ENCODE measurements at places on chromosomes 2 and 18.

DNA sequence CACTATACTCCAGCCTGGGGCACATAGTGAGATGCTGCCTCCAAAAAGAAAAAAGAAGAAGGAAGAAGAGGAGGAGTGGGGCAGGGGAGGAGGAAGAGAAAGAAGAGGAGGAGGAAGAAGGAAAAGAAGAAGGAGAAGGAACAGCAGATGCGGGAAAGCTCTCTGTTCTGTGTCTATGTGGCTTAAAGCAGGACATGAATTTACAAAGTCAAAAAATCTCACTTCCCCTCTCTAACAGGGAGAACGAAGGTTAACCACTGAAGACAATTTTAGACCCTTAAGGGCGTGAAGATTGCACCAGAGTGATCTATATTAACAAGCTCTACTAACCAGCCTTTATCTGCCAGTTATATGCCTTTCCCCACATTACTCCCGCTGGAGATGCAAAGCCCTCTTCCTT lies 258.9 kb downstream of the METTL4 start:
- no peak for DNase-seq

GRCh38 chr2:152072011-152072410 lies 26.8 kb downstream of the CACNB4 start:
- DNase-seq, result no peak

DNA sequence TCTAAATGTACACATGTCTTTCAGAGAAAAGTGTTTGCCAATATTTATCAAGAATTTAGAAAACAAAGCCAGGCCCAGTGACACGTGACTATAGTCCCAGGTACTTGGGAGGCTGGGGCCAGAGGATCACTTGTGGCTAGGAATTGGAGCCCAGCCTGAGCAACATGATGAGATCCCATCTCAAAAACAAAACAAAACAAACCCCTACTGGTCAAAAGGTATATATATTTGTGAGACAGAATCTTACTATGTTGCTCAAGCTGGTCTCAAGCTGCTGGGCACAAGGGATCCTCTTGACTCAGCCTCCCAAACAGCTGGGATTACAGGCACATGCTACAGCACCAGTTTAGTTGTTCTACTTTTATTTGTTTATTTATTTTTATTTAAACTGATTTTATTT lies 79.2 kb downstream of the ZDBF2 start:
- no peak for DNase-seq

GRCh38 chr2:48283586-48284269 lies 246.2 kb upstream of the STON1 start:
- DNase-seq, result no peak

- peak; percentile 5 for DNase-seq
Observed at GRCh38 chr2:187581125-187581896, 27.1 kb upstream of the TFPI start.

DNA sequence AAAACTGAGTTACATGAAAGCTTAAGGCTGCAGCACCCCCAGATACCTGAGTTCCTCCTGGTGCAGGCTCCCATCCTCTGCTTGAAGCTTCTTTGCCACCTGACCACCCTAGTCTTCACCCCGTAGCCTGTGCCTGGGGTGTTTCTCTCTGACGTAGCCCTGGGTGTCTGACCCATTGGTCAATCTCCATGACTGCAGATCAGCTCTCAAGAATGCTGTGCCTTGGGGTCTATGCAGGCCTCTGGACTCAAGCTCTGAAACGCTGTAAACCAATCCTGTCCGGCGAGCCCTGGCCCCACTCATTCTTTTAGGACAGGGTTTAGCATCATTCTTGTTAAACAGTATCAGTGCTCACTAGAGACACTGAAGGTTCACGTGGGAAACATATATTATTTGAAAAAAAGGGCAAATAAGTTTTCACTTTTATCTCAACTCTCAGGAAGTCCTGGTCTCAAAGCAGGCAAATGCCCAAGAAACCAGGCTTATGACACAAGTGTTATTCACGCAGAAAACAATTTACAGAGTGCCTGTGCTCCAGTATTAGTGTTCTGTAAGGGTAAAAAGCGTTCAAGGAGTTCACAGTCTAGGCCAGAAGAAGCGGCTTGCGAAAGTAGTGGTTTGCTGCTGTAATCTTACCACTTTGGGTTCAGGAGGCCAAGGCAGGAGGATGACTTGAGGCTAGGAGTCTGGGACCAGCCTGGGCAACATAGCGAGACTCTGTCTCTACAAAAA lies 22.8 kb upstream of the PPP4R1 start:
- DNase-seq, result no peak

DNA sequence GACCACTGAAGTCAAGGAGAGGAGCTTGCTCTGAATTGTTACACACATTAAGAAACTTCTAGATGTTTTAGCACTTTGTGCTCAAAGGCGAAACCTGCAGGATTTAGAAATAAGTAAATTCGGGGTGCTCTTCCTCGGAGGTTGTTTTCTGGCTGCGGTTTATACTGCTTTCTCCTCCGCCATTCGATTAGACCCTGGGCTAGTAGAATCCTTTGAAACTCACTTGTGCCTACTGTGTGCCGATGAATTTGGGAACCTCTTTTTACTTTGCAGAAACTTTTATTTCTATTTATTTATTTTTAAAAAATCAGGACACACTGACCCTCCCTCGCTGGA lies 3.5 kb downstream of the MEIS1 start:
- DNase-seq, result no peak

GRCh38 chr2:101958061-101958460 lies 33.7 kb upstream of the IL1R2 start:
- no peak for DNase-seq

- no peak for DNase-seq
Observed at GRCh38 chr18:39491408-39491807, 1925.8 kb upstream of the CELF4 start.

- DNase-seq, result no peak
Observed at GRCh38 chr2:67689186-67689585, 292.1 kb downstream of the ETAA1 start.

- DNase-seq, result no peak
Observed at GRCh38 chr2:24147364-24147763, 24.1 kb downstream of the FAM228B start.

GRCh38 chr2:38462121-38462661 lies 85.1 kb upstream of the ATL2 start:
- peak; percentile 14 for DNase-seq

GRCh38 chr18:21457179-21457535 lies 143.3 kb downstream of the ESCO1 start:
- no peak for DNase-seq

- no peak for DNase-seq
Observed at GRCh38 chr18:44588508-44588907, 92.2 kb upstream of the SETBP1 start.

DNA sequence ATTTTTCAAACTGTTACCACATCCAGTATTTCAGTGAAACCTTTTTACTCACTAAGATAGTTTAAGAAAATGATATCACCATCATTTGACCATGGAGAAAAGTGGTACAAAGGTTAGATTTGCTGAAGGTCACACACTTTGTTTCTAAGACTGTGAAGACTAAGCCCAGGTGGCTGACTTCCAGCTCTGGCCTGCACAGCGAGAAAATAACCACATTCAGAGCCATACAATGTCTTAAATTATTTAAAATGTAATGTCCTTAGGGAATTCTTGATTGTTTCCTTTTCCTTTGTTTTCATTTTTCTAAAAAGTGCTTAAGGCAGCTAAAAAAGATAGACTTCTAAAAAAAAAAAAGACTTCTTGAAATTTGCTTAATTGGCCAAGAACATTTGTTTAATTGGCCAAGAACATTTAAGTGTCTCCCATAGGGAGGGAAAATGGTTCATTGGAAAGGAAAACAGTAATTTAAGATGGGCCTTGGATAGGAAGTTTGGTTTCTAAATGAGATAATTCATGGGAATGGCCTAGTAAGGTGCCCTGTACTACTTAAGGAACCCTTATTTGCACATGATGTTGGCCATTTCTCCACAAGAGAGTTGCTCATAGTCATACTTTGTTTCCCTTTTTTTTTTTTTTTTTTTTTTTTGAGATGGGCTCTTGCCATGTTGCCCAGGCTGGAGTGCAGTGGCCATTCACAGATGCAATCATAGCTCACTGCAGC lies 45.2 kb downstream of the CYP1B1 start:
- no peak for DNase-seq

DNA sequence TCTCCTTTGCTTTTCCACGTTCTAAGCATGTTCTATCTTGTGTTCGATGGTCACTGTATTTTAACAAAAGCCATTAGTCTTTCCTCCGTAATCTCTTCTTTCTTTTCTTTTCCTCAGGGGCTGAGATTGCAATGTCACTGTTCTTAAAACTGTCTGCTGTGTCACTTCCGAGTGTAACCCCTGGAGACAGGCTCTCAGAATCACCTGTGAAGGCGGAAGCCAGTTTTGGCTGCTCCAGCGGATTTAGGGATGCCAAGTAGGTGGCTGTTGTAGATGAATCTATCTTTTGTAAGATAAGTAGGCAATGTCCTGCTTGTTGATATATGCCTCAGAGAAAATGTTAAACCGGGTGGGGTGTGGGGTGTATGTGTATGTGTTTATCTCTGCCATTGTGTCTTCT lies 94.7 kb upstream of the L3MBTL4 start:
- DNase-seq, result no peak

DNA sequence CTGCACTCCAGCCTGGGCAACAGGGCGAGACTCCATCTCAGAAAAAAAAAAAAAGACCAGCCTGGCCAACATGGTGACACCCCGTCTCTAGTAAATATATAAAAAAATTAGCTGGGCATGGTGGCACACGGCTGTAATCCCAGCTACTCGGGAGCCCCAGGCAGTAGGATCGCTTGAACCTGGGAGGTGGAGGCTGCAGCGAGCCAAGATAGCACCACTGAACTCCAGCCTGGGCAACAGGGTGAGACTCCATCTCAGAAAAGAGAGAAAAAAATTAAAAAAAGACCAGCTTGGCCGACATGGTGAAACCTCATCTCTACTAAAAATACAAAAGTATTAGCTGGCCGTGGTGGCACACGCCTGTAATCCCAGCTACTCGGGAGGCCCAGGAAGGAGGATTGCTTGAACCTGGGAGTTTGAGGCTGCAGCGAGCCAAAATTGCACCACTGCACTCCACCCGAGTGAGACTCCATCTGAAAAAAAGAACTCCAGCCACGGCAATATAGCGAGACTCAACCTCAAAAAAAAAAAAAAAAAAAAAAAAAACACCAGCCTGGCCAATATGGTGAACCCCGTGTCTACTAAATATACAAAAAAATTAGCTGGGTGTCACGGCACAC lies 346.1 kb upstream of the PLGLB2 start:
- no peak for DNase-seq

DNA sequence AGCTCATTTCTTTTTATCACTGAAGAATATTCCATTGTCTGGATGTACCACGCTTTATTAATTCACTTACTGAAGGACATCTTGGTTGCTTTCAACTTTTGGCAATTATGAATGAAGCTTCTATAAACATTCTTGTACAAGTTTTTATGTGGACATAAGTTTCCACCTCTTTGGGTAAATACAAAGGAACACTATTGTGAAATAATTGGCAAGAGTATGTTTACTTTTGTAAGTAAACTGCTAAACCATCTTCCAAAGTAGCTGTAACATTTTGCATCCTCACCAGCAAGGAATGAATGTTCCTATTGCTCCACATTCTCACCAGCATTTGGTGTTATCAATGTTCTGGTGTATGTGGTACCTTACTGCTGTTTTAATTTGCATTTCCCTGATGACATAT lies 15.8 kb upstream of the VWC2L start:
- DNase-seq, result no peak

Data from activated T-helper 1 cell treated with anti-CD3 and anti-CD28 coated beads, Interleukin-12 subunit alpha, Interleukin-12 subunit beta, Interleukin-2, Interleukin-4 antibody, amounts not matched to agents 30 ng/mL and 10 ng/mL and 1 ng/mL, durations not matched to agents 14 hours and 24 hours and 36 hours (primary cell).